ENCODE measurements at places on chromosomes 6 and 20.

DNA sequence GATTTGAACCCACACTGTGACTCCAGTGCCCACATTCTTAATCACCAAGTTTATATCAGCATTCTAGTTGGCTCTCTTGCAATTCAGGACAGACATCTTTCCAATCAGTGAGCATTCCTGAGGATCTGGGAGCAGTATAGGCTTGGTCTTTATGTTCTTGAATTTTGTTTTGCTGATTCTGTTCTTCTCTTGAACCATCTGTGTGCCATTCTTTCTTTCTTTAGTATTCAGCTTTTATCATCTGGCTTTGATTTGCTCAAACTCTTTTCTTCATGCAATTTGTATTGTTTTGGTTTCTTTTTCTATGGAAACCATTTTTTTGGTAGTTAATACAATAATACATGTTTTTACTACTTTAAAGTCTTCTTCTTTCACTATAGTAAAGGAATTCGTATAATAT is 162.4 kb downstream of the CD109 start:
- DNase-seq: no peak

GRCh38 chr20:20894753-20895152 is 182.3 kb upstream of the RALGAPA2 start:
- DNase-seq: no peak

DNA sequence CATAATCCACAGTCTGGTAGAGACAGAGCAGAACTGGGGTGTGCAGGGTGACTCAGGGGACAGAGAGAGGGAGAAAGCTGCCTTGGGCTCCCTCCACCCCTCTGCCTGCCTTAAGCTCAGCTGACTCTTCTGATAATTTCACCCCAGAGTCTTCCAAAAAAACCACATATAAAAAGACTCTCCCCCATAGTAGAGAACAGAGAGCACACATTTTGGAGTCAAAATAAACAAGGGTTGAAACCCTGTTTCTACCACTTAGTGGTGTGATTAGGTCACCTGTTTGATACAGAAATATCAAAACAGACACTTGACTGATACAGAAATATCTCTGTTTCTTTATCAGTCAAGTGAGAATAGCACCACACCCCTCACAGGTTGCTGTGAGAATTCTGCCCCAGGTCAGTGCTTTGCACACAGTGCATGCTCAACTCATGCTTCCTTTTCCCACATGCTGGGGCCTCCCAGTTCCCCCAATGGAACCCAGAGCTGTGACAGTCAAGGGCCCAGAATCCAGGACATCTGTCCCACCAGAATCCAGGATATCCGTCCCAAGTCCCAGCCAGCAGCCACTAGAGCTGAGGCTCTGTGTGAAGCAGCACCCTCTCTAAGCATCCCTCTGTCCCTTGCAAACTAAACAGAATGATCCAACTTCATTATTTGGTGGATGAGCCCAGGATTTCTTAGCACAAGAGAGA is 1.2 kb downstream of the TREML2 start:
- peak; percentile 80 for DNase-seq

GRCh38 chr20:25738198-25738597 is 41.5 kb upstream of the ZNF337 start:
- DNase-seq: no peak

- DNase-seq: no peak
These were observed 432.2 kb downstream of the HTR1B start for GRCh38 chr6:77030929-77031674.

- no peak for DNase-seq
These were observed 96.6 kb upstream of the INSM1 start for GRCh38 chr20:20271271-20271670.
